Mammary epithelial cell (primary cell): ENCODE measurements at places on chromosomes 5 and 9. TPM values are rescaled to one million over a fixed set of nuclear protein-coding genes. Genes with fewer than 3 reads are reported as not detected.

The FBXO4 gene
- 8.0 TPM for total RNA-seq

The PIP5KL1 gene
- 6.7 TPM for total RNA-seq

The RIC1 gene
- total RNA-seq = 46.3 TPM

The SGCD gene
- total RNA-seq = 0.17 TPM

The MSMP gene
- total RNA-seq = not detected

The FCN1 gene
- not detected for total RNA-seq

The PCDHGB6 gene
- total RNA-seq = 1.2 and 1.3 TPM in 2 replicates

The PAXX gene
- 6.8 TPM for total RNA-seq

The MEF2C gene
- 1.3 TPM for total RNA-seq

The SHB gene
- 30.5 TPM for total RNA-seq

The C9orf43 gene
- total RNA-seq = 0.56 and 1.9 TPM in 2 replicates

The DMRT3 gene
- not detected in 2 replicates for total RNA-seq

The ACTL7B gene
- not detected for total RNA-seq
